ENCODE measurements at places on chromosomes 3 and 15. TPM values are rescaled to one million over a fixed set of nuclear protein-coding genes. Genes with fewer than 3 reads are reported as not detected.

Gene MINDY2
- total RNA-seq: 14.9 TPM

Gene CCDC33
- not detected for total RNA-seq

GRCh38 chr3:72041511-72041910 is 256.6 kb upstream of the PROK2 start:
- DNase-seq: no peak

Gene SERPINI1
- 1.2 TPM for total RNA-seq

Gene GPR62
- not detected for total RNA-seq

Gene HESX1
- 0.68 TPM for total RNA-seq

DNA sequence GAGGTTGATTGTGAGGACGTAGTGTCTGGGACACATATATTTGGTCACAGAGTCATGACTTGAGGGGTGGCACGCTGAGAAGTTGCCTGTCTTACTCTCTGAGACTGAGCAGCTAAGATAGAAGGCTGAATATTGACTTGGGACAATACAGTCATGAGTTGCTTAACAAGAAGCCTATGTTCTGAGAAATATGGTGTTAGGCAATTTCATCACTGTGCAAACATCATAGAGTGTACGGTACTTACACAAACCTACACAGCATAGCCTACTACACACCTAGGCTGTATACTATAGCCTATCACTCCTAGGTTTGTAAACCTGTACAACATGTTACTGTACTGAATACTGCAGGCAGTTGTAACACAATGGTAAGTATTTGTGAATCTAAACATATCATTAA is 30.3 kb upstream of the SPESP1 start:
- DNase-seq: no peak

- no peak for DNase-seq
Observed at GRCh38 chr3:24513463-24513862, 18.8 kb upstream of the THRB start.
